Activated T-cell treated with anti-CD3 and anti-CD28 coated beads for 4 hours (primary cell): ENCODE measurements at places on chromosomes 3 and 15.

DNA sequence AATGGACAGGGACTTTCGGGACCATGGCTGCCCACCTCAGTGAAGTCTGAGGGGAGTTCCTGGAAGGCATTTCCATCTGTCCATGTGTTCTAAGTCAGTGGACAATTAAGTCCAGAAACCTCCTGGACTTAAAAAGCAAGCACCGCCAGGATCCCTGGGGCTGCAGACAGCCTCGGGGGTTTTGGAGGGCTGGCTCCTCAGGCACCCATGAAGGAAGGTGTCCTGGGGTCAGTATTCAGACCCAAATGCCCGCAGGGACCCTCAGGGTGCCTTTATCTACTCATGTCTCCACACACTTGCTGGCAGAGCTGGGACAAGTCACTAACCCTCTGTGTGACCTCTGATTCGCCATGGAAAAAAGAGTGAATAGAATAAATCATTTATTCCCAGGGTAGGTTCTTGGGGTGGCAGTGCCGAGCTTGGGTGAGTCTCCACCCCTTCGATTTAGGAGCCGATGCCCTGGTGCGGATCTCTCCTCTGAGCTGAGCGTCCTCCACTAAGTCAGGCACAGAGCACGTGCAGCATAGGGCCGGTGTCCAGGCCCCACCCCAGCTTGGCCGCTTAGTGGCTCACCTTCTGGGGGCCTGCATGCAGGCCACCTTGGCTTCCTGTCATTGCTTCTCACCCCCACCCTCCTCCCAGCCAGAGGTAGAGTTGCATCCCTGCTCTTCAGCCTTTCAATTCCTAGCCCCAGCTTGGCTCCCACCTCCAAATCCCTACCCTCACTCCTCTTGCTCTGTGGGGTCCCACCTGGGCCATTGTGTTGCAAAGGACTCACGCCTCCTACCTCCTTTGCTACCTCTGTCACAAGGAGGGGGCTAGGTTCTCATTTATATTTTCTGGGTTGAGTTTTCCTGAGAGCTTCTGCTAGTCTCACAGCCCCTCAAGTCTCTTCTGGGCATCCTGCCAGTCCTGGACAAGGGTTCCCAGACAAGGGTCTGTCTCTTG lies 19.9 kb downstream of the SLC6A6 start:
- DNase-seq: no peak

DNA sequence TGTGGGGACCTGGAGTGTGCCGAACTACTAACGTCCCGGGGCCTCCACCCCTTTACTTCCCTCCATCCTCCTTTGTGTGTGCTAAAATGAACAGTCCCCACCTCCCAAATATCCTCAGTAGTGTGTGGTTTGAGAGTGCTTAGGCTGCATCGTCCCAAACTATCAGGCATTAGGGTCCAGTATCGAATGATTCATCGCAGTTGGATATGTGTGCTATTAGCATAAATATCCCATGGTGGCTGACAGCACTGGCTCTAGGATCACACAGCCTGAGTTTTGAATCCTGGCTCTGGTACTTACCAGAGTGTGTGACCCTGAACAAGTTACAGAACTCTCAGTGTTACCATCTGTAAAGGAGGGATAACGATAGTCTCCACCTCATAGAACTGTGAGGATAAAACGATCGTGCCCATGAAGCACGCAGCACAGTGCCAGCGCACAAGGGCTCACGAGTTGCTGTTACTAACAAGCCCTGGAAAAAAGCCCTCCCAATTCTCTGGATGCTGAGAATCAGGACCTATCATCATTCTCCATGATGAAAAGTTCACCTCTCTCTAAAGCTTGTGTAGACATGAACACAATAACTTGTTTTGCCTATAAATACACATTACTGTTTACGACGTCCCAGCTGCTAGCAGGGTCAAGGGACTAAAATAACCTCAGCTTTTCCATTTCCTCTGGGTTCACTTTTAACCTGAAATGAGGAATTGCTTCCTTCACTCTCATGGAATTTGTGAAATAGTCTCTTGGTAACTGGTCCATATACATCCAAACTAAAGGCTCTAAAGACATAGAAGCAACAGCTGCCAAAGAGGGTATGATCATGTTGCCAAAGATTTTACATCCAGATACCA lies 51.0 kb downstream of the VGLL4 start:
- DNase-seq: no peak

DNA sequence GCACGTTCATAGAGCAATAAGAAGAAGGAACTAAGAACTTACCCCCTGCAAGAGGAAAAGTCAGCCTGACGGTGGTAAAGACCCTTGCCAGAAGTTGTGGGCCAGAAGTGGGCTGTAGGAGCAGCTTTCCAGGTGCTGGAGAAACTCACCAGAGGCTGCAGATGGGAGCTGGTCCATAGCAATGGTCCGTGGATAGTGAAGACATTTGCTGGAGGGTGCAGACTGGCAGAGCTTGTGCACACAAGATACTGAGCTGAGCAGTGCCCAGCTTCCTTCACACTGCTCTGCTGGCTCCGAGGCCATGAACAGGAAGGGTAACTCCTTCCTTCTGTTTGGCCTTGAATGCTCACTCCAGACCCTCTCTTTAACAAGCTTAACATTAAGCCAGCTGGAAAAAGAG lies 149.8 kb upstream of the BNIP2 start:
- no peak for DNase-seq

- DNase-seq: no peak
Measured at GRCh38 chr3:188231456-188231855, 77.5 kb downstream of the LPP start.

GRCh38 chr15:48566668-48567067 lies 78.8 kb downstream of the FBN1 start:
- DNase-seq: no peak

GRCh38 chr3:34957677-34958076 lies 681.6 kb upstream of the ARPP21 start:
- no peak for DNase-seq

DNA sequence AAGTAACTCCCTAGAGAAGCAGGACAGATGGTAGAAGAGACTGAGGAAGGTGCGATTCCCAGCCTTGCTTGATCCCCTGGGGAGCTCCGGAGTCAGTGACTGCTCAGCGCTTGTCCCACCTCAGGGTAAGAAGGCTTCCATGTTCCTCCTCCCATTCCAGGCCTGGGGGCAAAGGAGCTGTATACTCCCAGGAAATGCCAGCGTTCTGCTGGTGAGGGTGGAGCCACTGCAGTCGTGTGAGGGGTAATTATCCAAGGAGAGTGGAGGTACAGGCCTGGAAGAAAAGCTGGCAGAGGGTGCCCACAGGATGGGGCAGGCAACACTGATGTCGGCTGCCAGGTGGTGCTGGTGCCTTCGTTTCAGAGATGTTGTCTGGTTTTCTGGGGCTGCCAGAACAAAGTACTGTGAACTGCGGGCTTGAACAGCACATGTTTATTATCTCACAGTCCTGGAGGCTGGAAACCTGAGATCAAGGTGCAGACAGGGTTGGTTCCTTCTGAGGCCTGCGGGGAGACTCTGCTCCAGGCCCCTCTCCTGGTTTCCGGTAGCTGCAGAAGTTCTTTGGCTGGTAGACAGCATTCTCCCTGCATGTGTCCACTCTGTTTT lies 12.1 kb upstream of the APBA2 start:
- no peak for DNase-seq

- DNase-seq: no peak
Measured at GRCh38 chr15:57367556-57367955, 8.7 kb upstream of the CGNL1 start.

DNA sequence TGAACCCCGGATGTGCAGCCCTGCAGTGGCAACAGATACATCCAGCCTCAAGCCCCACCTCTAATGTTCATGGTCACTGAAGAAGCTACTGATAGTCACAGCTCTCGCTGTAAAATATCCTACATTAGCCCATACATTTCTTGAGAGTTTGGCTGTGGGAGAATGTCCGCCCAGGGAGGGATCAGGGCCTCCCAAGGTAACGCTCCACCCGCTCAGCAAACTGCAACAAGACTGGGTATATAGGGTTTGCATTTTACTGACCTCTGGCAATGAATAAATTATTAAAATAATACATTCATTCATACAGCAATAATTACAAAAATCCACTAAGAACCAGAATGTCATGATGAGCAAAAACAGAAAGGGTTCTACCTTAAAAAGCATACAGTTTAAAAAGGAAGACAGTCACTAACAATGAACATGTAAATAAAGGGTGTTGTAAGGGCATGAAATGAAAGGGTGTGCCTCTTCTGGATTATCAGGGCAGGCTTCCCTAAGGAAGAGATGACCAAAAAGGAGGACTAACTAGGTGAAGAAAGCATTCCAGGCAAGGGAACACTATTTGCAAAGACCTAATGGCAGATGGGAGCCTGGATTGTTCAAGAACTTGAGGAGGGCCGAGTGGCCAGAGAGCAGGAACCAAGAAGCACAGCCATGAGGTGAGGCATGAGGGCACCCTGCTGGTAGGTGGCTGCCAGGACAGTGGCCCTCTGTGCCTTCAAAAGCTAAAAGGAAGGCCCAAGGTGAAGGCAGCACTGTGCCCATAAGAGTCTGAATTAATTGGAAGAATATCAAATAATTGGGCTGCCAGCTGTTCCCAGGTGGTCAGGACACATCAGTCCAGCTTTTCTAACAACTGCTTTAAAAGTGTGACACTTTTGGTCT lies 28.1 kb upstream of the CTDSPL start:
- DNase-seq: no peak

DNA sequence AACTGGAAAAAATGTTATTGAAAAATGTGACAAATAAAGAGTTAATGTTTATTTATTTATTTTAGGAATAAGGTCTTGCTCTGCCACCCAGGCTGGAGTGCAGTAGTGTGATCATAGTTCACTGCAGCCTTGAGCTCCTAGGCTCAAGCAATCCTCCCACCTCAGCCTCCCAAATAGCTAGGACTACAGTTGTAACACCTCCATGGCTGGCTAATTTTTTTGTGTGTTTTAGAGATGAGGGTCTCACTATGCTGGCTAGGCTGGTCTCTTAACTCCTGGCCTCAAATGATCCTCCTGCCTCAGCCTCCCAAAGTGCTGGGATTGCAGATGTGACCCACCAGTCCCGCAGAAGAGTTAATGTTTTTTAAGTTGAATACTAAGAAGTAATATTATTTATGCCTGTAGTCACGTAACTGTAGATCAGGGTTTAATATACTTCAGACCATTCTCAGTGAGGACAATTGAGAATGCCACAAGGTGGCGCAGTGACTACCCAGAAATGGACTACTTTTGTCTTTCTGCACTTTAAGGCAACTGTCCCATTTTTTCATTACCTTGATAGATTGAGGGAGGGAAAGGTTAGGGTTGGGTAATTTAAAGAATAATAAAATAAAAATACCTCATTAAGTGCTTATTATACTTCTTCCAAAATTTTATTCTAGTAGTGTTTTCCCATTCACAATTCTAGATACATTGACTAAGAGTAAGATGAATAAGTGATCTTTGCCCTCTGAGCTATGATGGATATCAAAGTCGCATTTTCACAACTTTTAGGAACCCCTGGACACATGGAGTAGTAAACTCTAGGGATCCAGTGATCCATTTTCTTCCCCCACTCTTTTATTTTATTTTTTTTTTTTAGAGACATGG lies 6.0 kb downstream of the MUC13 start:
- peak; percentile 50 for DNase-seq

DNA sequence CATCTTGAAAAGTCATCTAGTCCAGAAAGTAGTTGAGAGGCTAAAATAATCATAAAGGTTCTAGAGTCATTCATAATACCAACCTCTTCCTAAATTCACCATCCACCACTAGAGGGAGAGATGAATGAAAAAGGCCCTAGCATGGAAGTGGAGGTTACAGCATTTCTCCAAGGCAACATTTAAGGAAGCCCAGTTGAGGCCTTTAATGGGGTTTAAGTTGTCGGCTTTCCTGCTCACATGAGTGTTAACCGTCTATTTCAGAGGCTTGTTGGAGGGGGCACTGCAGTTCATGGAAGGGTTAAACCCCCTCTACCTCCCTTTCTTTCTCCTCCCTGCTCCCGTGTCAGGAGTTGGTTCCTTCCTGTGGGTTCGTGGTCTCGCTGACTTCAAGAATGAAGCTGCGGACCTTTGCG lies 3.8 kb upstream of the SLCO3A1 start:
- no peak for DNase-seq

GRCh38 chr3:194691481-194692283 lies 6.0 kb downstream of the FAM43A start:
- DNase-seq: no peak

DNA sequence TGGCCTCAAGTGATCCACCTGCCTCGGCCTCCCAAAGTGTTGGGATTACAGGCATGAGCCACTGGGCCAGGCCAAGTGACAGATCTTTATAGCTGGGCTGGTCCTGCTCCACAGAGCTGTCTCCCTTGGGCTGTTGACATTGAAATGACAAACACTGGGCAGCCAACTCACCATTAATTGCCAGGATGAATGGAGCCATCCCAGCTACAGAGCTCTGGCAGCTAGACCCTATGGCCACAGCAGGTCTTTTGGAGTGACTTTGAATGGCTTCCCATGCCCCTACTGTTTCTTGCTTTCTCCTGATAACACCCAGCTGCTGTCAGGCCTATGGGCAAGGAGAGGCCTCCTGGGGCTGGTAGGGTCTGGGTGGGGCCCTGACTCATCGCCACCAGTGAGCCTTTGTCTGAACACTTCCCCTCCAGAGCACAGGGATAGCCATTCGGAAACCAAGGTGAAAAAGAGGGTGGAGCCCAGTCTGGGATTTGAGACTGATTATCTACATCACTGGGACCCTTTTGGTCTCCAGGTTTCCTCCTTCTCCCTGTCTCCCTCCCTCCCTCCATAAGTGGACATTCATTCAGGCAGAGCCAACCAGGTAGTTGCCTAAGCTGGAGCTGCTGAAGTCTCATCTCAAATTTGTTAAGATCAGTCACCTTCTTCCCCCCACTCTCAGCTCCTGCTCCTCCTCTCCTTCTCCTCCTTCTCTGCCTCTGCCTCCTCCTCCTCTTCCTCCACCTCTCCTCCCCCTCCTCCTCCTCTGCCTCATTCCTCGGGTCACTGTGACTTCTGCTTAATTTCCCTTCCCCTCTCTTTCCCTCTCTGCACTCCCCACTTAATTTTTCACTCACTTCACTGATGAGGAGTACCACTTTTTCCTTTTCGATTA lies 34.0 kb downstream of the BHLHE40 start:
- DNase-seq: no peak

- peak; percentile 17 for DNase-seq
Measured at GRCh38 chr15:94229591-94230369, 1.6 kb upstream of the MCTP2 start.

GRCh38 chr15:56053046-56053400 lies 59.6 kb upstream of the NEDD4 start:
- DNase-seq: no peak

DNA sequence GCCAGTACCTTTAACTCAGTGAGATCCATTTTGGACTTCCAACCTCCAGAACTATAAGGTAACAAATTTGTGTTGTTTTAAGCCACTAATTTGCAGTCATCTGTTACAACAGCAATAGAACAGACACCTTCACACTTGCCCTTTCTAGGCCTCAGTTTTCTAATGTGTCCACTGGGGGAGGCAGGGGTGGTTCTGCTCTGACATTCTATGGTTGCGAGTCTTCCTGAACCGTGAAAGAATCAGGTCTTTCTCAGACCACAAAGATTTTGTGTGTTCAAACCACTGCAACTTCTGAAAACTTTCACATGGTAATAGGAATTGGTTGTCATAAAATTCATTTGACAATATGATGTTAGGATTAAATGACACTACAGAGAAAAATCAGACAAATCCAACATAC lies 26.8 kb upstream of the CSTA start:
- no peak for DNase-seq

DNA sequence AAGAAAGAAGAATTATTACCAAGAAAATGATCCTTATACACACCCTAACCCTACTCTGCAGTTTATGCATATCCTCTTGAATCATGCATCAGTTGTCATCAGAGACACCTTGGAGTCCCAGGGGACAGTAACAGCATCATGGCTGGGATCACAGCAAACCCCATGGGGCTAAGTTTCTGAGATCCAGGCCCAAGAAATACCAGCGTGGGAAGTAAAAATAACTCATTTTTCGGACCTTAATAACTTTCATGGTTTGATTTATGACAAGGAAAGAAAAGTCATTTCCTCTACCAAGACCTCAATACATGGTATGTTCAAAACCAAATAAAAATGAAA lies 38.8 kb upstream of the B3GNT5 start:
- DNase-seq: no peak
